ENCODE measurements at places on chromosomes 1 and 21.

- DNase-seq = no peak
Measured at GRCh38 chr1:88595355-88596002, 88.6 kb upstream of the PKN2 start.

DNA sequence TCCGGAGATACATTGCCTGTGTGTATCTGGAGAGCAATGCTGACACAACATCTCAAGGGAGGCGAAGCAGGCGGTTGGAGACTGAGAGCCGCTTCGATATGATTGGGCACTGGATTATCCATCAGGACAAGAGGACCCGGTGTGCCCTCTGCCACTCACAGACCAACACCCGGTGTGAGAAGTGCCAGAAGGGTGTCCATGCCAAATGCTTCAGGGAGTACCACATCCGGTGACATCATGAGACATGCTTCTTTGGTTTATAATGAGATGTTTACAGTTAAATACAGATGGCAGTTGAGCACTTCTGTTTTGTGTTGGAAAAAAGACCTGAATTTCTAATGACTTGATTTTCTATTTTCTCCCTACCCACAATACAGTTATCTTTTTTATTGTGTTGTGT, 12.1 kb downstream of the PGBD2 start:
- DNase-seq = no peak

- DNase-seq = no peak
Measured at GRCh38 chr1:228960705-228961104, 225.4 kb downstream of the RHOU start.

- DNase-seq = no peak
Measured at GRCh38 chr1:194300776-194301175, 1114.4 kb upstream of the B3GALT2 start.

- no peak for DNase-seq
Measured at GRCh38 chr1:94579876-94580294, 38.3 kb upstream of the F3 start.

DNA sequence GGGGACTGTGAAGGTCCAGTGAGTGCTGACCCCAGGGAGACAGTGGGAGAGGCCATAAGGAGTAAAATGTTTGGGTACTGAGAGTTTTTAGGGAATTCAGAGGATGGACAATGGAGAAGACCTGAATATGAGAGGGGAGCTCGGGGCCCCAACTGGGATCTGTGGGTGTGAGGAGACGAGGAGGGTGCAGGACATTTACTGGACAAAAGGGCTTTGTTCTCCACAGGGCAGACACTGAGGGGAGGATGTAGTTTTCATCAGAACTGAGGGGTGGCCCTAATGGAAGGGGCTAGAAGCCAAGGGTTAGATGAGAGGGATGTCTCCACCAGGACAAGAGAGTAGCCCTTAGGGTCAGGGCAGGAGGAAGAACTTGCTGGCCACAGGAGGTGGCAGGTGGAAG, 30.0 kb downstream of the TMCC2 start:
- DNase-seq = no peak

- DNase-seq = no peak
Measured at GRCh38 chr1:204751883-204752687, 66.5 kb upstream of the LRRN2 start.

DNA sequence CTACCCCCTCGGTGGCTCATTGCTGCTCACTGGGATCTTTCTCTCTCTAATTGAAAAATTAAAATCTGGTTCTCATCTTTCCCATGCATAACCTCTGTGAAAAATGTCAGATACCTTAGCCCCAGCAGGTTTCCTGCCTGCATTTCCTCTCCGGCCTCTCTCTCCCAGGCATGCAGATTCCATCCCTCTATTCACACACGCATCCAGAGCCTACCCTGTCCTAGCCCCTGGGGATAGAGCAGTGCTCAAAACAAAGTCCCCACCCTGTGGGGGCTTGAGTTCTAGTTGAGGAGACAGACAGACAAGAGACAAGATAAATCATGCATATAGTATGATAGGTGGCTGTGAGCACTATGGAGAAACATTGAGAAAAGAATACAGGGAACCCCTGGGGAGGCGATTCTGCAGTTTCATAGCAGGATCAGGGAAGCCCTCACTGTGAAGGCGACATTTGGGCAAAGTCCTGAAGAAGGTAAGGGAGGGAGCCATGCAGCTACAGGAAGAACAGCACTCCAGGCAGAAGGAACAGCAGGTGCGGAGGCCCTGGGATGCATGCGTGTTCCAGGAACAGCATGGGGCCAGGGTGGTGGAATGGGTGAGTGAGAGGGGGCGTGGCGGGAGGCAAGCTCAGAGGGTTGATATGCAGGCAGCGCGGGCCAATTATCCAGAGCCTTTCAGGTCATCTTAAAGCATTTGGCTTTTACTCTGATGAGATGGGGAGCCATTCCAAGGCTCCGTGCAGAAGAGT, 3.5 kb upstream of the BSND start:
- no peak for DNase-seq

- DNase-seq = no peak
Measured at GRCh38 chr1:220922951-220923350, 43.7 kb downstream of the HLX start.

DNA sequence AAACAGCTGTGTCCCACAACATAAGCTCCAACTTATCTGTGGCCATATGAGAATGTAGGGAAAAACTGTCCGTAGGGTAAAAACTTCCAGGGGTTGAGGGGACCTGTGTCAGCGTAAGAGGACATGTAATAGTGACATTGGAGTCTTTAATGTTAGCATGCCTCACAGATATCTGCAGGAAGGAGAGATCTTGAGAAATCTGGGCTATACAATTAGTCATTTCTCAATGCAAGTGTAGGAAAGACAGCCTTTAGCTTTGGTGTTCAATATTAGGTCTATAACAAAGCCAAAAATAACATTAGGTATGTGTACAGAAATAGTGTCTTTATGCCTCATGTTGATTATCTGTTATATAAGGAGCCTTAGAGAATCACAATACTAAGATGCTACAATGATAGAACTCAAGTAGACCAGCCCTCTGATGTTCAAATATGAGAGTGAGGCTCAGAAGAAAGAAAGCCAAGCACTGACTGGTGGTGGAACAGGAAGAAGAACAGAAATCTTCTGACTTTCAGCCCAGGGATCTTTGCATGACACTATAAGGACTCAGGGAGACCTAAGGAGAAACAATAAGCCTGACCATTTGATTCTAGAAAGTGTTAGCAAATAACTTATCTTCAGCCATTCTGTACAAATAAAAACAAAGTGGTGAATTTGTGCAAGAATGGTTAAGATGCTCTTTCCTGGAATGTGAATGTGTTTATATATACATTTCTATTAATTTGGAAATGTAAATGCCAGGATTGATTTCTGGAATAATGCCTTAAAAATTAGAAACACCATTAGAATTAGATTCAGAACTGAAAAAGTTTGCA, 152.6 kb downstream of the ZC3H11B start:
- no peak for DNase-seq

DNA sequence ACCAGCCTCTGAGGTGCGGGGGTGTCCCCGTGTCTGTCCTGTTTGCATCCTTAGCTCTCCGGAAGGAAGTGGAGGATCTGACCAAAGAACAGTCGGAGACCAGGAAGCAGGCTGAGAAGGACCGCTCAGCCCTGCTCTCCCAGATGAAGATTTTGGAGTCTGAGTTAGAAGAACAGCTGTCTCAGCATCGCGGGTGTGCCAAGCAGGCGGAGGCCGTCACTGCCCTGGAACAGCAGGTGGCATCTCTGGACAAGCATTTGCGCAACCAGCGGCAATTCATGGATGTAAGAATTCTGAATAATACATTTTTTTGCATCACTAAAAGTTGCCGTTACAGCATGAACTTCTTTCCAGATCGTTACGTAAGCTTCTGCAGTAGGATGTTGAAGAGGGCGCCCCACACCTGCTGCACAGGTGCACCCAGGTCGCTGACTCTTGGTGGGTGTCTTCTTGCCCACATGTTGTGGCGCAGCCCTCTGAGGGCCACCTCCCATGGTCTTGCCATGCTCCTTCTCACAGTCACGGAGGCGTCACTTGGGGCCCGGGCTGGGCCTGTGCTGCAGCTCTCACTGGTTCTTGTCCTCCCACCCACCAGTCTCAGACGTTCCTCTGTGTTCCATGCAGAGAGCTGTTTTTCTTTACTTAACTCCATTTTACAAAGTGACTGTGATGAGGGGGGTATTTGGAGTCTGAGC, 61.3 kb upstream of the DIP2A start:
- no peak for DNase-seq

DNA sequence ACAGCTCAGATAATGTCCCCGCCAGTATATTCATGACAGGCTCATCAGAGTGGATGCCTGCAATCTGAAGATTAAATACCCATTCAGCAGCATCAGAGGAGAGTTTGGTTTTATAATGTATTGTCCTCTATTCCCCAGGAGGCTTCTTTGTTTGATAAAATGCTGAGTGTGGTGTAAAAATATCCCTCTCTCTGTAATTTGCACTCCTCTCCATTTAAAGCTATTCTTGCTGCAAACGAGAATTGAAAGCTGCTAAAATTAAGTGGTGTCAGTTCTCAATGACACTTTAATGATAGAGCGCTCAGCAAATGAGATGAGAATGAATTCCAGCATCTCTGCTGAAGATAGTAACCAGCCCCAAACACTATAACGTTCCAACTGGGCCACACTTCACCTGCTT, 205.7 kb upstream of the RRP15 start:
- DNase-seq = no peak

GRCh38 chr1:19514391-19514831, 29.1 kb upstream of the CAPZB start:
- DNase-seq = no peak

GRCh38 chr1:204087181-204087892, 14.4 kb downstream of the SOX13 start:
- DNase-seq = no peak

Data from stimulated activated CD4-positive, alpha-beta T cell treated with anti-CD3 and anti-CD28 coated beads, Interleukin-4, amount 100 ng/mL, for 24 hours (primary cell).